ENCODE measurements at places on chromosomes 2 and 18.

DNA sequence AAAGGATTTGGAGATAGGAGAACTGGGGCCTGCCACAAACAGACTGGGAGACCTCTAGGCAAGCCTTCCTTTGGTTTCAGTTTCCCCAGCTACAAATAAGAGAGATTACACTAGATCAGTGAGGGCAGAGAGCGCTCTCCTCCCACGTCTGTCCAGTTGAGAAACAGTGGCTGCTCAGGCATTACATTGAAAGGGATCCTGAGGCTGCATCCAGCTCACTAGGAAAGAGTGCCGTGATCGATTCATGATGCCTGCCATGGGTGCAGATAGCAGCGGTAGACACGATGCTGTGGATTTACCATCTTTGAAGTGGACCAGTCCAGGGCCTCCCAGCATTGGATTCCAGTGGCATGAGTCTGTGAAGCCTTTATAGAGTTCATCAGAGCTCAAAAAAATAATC, 62.6 kb downstream of the EN1 start:
- DNase-seq, result no peak

DNA sequence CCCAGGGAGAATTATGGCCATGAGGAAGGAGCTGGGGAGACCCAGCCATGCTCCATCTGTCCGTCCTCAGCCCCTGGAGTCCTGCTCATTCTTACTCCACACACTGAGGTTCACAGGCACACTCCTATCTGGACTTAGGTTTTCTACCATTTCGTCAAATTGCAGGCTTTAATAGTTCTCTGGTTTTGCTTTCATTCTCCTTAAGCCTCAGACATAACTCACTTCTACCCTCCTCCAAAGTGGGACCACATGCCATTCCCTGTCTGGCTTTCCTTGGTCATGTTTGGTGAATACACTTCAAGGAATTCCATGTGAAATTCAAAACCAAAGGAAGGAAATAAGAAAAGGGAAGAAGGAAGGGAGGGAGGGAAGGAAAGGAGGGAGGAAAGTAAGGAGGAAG, 115.7 kb downstream of the CMPK2 start:
- no peak for DNase-seq

- no peak for DNase-seq
These were observed 1404.9 kb upstream of the SLC39A10 start for GRCh38 chr2:194252127-194252526.

GRCh38 chr2:85318222-85319074, 9.3 kb downstream of the TGOLN2 start:
- no peak for DNase-seq

- DNase-seq, result peak; percentile 27
These were observed 2.2 kb downstream of the HMSD start for GRCh38 chr18:63951302-63951705.

DNA sequence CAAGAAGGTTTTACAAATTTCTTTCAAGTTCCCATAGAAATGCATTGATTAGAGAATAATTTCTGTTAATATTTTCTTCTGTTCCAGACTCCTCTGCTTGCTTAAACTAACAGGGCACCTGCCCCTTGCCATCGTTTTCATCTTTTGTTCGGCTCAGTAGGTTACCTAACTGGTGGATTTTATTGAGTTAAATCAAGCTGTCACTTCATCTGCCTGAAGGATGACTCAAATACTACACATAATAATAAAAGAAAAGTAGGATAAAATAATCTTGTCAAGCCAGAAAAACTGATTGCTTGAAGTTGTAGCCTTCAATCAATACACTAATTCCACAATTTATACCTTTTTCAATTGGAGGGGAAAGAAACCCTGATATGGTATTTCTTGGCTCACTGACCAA, 234.0 kb downstream of the NR4A2 start:
- no peak for DNase-seq

- no peak for DNase-seq
These were observed 1.1 kb upstream of the B3GNT2 start for GRCh38 chr2:62194558-62195420.
